NCI-H2081 (cell line): ENCODE measurements at places on chromosomes 1 and 21.

GRCh38 chr1:204463125-204464060, 31.2 kb downstream of the PIK3C2B start:
- DNase-seq: no peak

DNA sequence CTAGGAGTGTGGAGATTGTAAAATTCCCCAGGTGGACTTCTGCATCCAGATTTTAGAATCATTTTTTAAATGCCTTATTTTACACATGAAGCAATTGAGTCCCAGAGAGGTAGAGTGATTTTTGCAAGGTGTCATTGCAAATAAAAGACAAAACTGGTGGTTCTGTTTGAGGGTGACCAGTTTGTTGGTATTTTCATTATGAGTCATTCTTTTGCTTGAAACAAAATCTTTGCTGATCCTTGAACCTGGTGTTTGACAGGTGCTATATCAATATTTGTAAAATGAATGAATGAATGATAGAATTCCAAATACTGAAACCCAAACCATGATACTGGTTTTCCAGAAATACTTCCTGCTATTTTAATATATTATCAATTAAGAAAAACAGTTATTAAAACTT, 44.1 kb downstream of the TTC3 start:
- DNase-seq: no peak

DNA sequence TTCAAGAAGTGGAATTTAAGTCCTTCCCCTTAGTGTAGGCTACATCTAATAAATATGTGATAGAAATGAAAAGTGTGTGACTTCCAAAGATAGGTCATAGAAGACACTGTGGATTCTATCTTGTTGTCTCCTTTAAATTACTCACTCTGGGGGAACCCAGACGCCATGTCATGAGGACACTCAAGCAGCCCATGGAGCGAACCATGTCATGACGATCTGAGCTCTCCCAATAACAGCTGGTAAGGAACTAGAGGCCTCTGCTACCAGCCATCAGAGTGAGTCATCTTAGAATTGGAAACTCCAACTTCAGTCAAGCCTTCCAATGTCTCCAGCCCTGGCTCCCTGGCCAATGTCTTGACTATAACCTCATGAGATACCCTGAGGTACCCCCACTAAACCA, 6.3 kb downstream of the COA7 start:
- DNase-seq: no peak

DNA sequence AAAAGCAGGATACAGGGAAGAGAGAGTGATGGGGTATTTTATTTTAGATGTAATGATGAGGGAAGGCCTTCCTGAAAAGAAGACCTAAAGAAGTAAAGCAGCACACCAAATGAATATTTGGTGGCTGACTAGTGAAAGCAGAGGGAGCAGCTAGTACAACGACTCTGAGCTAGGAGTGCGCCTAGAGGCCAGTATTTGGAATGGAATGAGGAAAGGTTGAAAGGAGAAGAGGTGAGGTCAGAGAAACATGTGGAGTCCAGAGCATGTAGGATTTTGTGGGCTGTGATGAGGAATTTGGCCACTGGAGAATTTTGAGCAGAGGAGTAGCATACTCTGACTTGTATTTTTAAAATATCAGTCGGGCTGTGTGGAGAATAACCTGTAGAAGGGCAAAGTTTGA, 11.8 kb upstream of the RPL5 start:
- no peak for DNase-seq

DNA sequence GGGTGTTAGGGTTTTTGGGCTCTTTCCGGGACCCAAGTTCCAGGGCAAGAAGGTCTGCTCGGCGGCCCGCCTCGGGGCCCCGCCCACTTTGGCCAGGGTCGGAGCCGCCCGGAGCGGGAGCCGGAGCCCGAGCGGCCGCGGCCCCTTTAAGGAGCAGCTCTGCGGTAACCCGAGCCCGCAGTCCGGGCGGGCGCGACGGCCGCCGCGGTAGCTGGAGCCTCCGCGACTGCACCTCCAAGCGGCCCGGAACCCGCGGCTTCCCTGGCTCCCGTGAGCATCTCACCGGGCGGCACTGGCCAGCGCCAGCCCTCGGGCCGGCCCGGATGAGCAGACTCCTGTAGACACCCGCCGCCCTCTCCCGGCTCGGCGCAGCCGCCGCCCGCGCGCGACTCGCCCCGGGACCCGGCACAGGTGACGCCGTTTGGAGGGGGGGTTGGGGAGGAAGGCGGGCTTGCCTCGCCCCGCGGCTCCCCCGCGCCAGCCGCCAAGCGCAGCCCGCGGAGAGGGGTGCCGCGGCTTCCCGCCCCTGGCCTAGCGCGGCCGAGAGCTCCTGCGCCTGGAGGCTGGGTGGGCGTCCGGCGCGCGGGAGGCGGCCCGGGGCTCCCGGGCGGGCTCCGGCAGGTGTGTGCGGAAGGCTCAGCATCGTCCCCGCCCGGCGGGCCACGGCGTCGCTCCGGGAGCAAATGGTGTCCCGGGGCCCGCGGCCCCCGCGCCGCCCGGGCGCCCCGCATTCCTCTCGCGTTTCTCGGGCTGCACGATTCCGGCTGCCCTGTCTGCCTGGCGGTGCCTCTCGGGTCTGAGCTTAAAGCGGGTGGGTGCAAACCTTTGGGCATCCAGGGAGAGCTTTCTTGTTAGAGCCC, at the start of gene TLCD4:
Gene TLCD4, plus strand, starts transcription at position 149 of the 860 bp plus-strand sequence. CDS start 26,547 bp downstream, outside the sequence.
- DNase-seq: peak; percentile 44

GRCh38 chr1:162069334-162070093, at the start of gene NOS1AP:
NOS1AP (plus strand) TSS chr1:162069691; CDS start chr1:162070178, 487 bp downstream.
- peak; percentile 91 for DNase-seq

GRCh38 chr1:85179522-85179921, 21.3 kb downstream of the SYDE2 start:
- no peak for DNase-seq

GRCh38 chr1:21664806-21665588, 4.2 kb downstream of the RAP1GAP start:
- no peak for DNase-seq
